ENCODE measurements at places on chromosomes 12 and 14.

DNA sequence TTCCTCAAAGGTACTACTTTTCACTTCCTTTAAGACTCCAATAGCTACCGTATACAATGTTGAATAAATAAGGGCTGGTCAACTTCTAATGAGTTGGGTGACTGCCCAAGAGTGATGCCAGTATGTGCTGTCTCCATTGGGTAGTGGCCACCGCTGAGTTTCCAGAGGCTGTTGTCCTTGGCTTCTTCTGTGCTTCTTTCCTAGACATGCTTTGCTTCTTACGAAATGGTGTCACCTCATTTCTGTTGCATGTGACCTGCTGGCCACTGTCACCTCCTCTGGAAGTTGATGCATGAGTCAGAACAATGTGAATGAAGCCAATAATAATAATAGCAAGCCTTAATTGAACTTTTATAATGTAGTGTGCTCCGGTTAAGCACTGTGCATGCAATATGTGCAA lies 7.5 kb upstream of the NID2 start:
- no peak for DNase-seq

DNA sequence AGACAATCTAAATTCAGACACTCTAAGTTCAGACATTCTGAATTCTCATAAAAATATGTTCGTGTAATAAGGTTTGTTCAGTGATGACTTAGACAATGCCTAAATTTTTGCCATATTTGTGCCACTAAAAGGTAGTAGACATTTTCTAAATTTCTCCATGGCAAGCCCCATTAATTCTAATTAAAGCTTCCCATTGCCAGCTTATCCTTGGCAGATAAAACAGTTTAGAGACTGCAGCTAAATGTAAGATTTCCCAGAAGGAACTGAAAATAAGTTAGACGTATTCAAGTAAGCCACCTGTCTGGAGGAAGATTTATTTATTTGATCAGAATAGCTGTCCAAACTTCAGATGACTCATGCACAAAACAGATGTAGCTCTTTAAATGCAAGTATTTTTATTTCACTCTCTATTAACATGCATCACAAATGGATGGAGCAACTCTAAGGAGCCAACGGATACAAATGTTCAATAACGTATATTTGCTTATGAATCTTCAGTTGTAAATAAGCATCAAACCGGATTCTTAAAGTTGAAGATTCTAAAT lies 130.4 kb downstream of the SLC2A13 start:
- no peak for DNase-seq

- DNase-seq: no peak
Observed at GRCh38 chr14:46717211-46717610, 65.6 kb upstream of the RPL10L start.

DNA sequence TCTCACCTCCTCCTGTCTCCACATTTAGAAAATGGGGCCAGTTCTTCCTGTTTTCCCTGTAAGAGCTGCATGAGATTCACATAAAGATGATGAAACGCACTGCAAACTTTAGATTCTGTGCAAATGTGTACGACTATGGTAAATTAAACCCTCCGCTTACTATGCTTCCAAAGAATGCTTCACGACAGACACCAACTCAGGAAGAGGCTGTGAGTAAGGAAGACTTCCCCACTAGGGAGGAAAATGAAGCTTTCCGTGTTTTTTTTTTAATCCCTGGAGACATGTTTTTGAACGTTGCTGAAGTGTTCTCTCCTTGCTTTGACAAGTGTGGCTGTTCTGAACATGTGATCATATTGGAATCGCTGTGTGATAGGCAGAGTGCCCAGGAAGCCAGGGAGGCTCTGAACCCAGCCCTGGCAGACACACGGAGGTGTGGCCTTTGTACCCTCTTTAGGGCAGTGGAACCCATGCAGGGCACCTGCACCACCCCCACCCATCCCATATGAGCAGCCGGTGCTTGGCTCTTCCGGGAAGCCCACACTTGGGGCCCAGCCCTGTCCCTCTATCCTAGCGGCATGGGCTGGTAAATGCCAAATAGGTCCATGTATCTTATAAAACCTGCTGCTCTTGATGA lies 7.5 kb upstream of the SYNE3 start:
- no peak for DNase-seq

- no peak for DNase-seq
Observed at GRCh38 chr12:99259040-99259934, 388.3 kb upstream of the GARIN6 start.

GRCh38 chr12:129868575-129868974 lies 35.2 kb downstream of the TMEM132D start:
- DNase-seq: no peak

DNA sequence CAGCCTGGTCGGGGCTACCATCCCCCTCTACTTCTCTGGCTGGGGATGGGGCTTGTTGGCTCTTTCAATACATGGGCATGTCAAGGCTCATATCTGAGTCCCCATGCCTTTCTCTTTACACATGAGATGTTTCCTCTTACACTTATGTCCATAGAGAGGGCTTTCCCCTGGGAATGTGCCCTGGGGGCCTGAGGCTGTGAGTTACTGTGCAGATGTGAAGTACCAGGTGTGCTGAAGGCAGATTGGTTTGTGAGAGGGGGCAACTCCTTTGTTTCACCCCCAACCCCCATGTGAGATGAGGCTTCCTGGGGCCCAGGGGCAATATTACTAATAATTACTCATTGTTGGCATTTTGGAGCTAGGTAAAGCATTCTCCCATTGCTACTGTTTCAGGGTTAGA lies 32.8 kb downstream of the NRXN3 start:
- no peak for DNase-seq

DNA sequence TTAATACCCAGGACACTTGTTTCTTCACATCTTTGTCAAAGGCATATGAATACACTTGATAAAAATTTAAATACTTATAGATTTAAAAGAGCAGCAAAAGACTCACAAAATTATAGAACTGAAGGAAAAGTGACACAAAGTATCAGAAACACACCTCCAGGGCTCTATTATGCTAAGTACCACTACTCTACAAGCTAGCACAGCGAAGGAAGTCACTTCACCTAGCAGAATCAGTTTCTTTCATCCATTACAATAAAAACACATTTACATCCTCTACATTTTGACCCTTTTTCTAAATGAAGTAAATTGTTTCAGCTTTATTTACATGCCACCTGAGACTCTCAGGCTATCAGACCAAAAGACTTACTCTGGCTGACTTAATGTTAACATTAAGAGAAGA lies 26.6 kb upstream of the PTPRB start:
- no peak for DNase-seq

DNA sequence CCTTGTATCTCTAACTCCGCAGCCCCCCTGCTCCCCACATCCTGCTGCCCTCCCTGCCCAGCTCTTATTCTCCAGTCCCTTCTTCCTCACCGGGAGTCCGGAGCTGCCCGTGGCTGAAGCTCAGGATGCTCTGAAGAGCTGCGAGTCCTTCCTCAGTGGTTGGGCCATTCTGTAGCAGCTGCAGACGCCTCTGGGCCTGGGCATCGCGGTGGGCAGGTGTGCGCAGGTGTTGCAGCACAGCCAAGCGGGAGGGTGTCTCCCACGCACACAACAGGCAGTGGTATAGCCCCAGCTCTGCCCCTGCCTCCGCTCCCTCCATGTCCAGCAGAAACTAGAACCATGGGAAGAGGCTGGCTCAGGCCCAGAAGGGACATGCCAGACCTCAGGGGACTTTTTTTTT lies 20.2 kb downstream of the ZFHX2 start:
- no peak for DNase-seq

- DNase-seq: no peak
Observed at GRCh38 chr14:32256576-32256975, 53.5 kb upstream of the RNU6-8 start.

GRCh38 chr14:99874306-99874705 lies 81.1 kb downstream of the EML1 start:
- DNase-seq: no peak

GRCh38 chr12:3054374-3054773 lies 22.8 kb upstream of the TSPAN9 start:
- no peak for DNase-seq

DNA sequence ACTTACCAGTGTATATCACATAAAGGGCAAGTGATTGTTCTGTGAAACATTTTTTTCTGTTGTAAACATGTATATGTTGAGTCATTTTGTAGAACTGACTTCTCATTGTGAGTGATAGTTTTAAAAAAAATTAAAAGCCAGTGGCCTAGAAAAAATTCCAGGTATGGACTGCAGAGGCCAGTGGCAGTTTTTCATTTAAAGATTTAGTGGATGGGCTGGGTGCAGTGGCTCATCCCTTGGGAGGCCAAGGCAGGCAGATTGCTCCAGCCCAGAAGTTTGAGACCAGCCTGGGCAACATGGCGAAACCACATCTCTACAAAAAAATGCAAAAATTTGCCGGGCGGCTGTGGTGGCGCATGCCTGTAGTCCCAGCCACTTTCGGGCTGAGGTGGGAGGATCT lies 84.7 kb upstream of the MDM1 start:
- DNase-seq: no peak

DNA sequence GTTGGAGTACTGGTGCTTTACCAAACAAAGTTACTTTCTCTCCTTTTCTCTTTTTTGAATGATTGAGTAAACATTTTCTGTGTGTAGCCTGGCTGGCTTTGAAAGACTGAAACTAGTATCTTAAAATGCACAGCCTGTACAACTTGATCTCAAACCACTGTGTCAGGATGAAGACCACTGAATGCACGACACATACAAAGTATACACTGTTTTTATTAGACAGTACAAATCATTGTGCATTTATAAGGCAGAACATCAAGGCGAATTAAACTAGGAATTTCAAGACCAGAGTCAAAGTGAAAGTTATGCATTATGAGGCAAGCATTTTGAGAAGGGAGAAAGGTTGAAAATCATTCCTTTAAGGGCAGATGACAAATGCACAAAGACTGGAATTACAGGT lies 59.0 kb downstream of the PIWIL1 start:
- DNase-seq: no peak

DNA sequence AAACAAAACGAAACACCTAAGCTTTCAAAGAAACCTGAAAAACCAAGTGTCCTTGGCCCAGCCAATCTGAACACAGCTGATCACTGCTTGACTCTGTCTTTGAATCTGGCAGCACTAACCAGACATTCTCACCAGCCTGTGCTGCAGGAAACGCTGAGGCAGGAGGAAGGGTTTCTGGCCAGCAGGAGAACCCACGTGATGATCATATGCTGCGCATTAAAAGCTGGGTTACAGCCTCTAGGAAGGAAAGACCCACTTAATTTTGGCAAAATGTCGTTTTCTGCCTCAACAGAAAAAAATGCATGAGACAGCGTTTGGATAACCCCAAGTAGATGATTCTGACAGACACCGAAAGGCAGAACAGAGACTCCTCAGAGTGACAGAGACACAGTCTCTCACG lies 9.8 kb downstream of the APPL2 start:
- no peak for DNase-seq

GRCh38 chr12:40240779-40241178 lies 16.0 kb downstream of the LRRK2 start:
- DNase-seq: no peak

DNA sequence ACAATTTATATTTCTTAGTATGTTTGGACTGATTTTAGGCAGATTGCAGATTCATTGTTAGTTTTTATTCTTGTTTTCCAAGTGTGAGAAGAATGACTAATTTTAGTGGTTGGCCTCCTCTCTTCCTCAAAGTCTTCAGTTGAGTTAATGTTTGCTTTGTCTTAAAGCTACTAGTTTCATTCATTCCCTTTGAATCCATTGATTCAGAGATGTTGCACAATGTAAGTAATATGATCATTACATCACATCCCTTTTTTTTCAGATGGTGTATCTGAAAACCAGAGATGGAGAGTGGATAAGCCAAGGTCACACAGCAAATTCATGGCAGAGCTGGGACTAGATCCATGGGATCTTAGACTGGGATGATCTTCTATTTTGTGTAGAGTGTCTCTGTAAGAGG lies 577.5 kb downstream of the BCL11B start:
- DNase-seq: no peak

GRCh38 chr14:58709949-58710348 lies 72.2 kb downstream of the DACT1 start:
- no peak for DNase-seq

DNA sequence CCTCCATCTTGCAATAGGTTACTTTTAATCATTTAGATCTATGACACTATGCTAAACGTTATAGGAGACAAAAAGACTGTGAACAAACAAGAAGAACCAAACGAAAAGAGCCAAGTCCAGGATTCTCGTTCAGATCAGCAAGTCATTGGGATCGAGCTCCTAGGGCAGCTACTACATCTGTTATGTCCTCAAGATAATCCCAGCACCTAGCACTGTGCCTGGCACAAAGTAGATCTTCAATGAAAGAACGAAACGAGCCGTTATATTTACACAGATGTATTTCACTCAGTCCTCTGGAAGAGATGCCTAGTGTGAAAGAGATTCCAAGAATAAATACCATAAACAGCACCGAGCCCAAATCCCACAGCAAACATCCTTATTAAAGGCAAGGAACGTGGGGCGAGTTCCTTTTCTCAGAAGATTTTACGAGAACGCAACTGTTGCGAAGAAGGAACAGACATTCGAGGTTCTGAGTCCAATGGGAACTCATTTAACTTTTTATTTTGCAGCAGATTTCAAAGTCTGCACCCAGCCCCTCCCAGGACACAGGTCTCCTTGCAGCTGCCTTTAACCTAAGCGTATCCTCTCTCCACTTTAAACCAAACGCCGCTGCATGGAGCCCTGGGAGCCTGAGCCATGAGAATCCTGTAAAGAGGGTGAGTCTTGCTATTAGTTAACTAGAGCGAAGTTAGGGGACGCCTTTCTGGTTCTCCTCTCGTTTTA lies 544 bp upstream of the TDP1 start:
- DNase-seq: no peak

DNA sequence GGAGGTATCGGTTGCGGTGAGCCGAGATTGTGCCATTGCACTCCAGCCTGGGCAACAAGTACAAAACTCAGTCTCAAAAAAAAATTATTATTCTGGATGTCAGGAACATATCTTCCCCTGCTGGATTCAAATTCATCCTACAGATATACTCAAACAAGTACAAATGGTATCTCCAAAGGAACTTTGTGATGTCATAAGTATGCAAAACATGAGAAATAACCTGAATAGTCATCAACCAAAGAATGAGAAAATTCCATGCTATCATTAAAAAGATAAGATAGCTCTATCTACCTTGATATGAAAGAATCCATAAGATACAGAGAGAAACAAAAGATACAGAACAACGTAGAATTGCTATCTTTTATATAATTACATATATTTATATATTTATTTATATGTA lies 67.7 kb downstream of the EEA1 start:
- no peak for DNase-seq

DNA sequence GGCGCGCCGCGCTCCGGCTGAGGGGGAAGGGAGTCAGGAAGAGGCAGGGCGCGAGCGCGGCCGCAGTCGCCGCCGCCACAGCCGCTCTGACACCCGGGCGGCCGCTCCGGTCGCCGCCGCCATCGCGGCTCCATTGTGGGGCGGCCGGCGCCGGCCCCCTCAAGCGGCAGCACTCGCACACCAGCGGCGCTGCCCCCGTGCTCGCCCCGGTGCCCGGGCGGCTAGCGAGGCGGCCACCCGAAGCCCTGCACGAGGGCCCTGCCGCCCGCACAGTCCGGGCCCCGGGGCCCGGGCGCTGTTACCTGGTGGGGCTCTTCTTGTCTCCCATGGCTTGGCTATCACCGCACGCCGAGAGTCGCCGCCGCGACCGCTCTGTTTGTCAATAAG lies 202 bp downstream of the YAF2 start:
- no peak for DNase-seq
